ENCODE measurements at places on chromosomes 4 and X.

- DNase-seq, result no peak
Measured at GRCh38 chr4:68416591-68416990, 30.7 kb upstream of the TMPRSS11E start.

- DNase-seq, result no peak
Measured at GRCh38 chrX:130788786-130789581, 114.0 kb downstream of the ENOX2 start.

- DNase-seq, result no peak
Measured at GRCh38 chr4:122830426-122831095, 3.9 kb downstream of the FGF2 start.

- DNase-seq, result no peak
Measured at GRCh38 chrX:11113731-11114130, 2.6 kb downstream of the HCCS start.

- DNase-seq, result no peak
Measured at GRCh38 chr4:40334591-40335524, at the start of gene CHRNA9. CHRNA9 (plus strand) TSS chr4:40335333; CDS start chr4:40335468, 135 bp downstream.

DNA sequence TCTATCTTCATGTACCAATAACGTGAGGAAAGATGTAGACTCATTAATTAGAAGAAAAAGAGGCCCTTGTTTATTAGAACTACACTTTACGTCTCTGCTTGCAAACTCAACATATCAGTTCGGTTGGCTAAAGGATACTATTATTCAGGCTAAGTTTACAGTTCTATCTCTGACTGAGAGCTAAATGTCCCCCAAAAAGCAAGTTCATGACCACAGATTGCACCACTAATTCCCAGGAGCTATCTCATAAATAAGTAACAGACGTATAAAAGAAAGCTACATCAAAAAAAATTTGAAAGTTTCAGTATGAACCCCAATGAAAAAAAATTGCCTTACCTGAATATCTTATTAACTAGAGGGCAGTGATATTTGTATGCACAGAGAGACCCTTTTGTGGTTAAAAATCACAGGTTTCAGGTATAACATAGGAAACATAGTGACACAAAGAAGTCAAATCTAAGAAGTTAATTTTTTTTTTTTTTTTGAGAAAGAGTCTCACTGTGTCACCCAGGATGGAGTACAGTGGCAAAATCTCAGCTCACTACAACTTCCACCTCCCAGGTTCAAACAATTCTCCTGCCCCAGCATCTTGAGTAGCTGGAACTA, 128.9 kb downstream of the MAB21L2 start:
- DNase-seq, result no peak

DNA sequence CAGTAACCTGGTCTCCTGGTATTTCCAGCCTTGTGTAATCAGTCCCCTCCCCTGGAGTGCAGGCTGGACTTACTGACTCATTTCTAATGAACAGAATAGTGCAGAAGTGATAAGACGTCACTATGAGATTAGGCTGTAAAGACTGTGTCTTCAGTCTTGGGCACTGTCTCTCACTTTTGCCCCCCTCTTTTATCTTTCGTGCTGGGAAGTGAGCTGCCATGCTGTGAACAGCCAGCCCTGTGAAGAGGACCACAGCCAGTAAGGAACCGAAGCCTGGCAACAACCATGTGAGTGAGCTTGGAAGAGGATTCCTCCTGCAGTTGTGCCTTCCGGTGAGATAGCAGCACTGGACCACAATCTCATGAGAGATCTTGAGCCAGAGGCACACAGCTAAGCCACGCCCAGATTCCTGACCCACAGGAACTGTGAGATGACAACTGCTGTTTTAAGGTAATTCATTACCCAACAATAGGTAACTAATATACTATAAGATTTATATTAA, 67.5 kb upstream of the GPR34 start:
- DNase-seq, result no peak

- DNase-seq, result no peak
Measured at GRCh38 chr4:168564023-168564422, 67.2 kb downstream of the PALLD start.

- no peak for DNase-seq
Measured at GRCh38 chr4:38381788-38382187, 282.2 kb upstream of the KLF3 start.

- no peak for DNase-seq
Measured at GRCh38 chr4:121977251-121978171, 25.7 kb upstream of the TRPC3 start.

DNA sequence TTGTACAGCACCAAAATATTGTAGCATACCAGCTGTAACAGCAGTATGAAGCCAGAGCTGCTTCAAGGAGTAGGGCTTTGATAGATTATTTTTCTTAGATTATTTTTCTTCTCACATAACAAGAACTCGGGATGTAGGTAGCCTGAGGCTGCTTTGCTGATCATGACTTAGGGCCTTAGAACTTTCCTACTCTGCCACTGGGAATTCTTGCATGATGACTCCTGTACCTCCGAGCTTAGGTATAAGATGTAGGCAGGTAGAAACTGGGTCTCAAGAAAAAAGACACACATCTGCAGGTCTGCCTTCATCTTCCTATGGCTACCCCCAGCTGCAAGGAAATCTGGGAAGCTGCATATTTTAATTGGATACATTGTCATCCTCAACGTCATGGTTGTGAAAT, 115.9 kb upstream of the PNPLA4 start:
- DNase-seq, result no peak

DNA sequence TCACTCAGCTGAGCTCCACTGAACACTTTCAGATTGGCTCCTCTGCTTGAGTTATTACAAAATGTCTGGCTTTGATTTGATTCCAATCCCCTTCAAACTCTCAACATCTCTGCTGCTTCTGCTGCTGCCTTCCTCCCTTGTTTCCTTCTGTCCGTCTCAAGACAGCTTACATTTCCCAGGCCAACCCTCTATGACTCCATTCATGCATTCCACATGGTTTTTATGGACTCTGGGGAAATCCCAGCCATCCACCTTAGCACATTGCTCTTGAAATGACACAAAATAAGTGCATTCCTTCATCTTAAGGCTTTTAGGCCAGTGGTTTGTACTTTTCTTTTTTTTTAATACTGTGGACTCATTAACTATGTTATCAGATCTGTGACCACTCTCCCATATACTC, 68.5 kb upstream of the TMEM164 start:
- DNase-seq, result no peak

GRCh38 chr4:185238750-185239149, 29.4 kb downstream of the SNX25 start:
- no peak for DNase-seq

DNA sequence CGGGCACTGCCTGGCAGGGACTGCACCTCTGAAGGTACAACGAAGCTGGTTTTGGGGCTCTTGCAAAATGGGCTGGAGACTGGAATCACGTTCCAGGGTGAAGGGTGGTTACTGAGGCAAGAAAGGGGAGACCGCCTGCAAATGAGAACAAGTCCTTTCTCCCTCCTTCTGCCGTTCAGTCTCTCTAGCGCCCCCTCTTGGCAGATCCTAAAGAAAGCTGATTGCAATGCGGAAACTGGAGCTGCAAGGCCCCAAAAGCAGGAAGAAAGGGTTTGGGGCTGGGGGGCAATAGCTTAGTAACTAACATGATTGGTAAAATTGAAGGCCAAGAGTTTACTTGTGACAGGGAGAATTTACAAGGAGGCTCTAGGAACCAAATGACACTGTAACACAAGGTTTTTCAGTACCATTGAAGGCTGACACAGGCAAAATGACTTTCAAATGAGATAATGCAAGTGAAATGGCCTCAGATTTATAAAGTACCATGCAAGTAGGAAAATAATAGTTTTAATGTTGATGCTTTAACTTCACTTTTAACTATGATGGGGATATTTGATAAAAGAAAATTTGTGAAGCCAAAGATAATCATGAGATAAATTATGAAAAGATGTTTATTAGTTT, 222.7 kb upstream of the HAND2 start:
- no peak for DNase-seq

- DNase-seq, result no peak
Measured at GRCh38 chr4:166064721-166065120, 191.7 kb downstream of the TLL1 start.

- DNase-seq, result no peak
Measured at GRCh38 chr4:48967631-48968030, 18.4 kb upstream of the CWH43 start.

All from stimulated activated CD4-positive, alpha-beta T cell treated with anti-CD3 and anti-CD28 coated beads, Interleukin-12 subunit alpha, Interleukin-12 subunit beta, amount 100 ng/mL, for 4 hours (primary cell).